Eye (tissue), 1 donor: ENCODE measurements at places on chromosomes 1 and 21.

- no peak for DNase-seq
Measured at GRCh38 chr21:41349126-41349525, 12.7 kb upstream of the MX2 start.

GRCh38 chr1:48853006-48853405 is 76.3 kb upstream of the BEND5 start:
- no peak for DNase-seq

DNA sequence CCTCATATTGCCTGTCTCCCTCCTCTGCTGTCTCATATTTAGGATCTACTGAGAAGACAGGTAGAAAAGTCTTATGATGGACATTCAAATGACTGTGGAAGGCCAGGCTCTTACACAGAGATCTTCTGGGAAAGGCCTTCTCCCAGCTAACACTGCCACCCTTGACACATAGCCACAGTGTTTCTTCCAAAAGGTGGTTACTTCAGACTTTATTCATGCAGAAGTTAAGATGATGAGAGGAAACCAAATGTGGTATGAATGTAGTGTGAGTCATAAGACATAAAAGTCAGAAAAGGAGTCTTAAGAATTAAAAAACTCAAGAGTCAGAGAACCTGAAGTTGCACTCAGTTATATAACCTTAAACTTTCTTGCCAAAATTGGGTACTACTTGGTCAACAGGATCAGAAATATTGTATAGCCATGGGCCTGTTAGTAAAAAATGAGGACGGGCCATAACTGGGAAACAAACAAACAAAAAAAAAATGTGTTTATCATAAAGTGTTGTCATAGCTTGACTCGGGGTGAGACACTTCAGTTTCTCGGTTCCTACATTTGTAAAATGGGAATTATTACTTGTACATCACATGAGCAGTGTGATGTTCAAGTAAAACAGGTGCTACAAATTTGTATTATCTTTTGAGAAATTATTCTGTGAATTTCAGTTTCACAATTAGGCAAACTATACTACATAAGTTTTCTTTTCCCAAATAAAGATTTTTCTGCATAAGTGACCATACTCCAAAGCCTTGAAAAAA is 1.2 kb upstream of the DENND1B start:
- no peak for DNase-seq

GRCh38 chr1:168164771-168165170 is 14.0 kb upstream of the TIPRL start:
- DNase-seq, result no peak

- no peak for DNase-seq
Measured at GRCh38 chr1:175877939-175878737, 134.7 kb upstream of the TNR start.

DNA sequence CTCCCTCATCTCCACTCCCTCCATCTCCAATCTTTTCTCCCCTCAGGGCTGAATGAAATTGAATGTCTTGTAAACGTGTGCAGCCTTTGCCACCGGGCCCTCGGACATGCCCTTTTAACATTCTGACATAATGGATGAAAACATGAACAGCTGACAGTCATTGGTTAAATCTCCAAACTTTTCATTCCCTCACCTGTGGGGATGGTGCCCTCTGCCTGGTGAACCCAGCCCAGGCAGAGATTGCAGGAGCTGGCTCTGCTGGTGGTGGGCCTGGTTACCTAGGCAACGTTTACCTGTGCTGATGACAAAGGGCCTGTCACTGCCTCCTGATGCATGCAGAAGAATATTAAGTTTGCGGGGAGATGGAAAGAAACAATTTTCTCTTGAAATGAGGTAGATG is 21.3 kb downstream of the ST6GALNAC3 start:
- no peak for DNase-seq

DNA sequence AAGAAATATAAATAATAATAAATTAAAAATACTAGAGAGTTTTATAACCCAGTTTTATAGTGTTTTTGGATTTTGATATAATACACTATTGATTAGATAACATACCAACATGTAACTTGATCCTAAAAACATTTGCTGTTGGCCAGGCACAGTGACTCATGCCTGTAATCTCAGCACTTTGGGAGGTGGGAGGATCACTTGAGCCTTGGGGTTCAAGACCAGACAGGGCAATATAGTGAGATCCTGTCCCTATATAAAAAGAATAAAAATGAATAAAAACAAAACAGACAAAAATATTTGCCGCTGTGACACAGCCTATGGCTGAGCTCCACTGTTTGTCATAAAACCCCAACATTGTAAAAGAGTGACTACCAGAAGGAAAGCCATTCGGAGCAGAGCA is 26.1 kb downstream of the VPS13D start:
- DNase-seq, result no peak

GRCh38 chr1:903305-903704 is 20.4 kb upstream of the SAMD11 start:
- DNase-seq, result no peak

DNA sequence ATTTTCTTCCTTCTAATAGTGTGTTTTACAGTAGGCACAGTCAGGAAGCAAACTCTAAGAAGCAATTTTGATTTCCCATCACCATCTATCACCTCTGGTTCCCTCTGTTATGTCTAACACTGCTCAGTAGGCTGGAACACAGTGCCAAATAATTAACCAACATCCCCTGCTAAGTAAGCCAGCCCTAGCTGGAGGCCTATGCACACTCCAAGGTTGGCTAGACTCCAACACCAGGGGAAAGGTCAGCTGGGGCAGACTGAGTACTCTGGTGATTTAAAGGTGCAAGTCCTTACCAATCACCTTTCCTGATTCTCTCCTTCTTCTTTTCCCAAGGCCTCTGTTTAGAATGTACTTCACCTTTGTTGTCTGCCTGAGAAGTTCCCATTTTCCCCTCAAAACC is 46.5 kb upstream of the BEND5 start:
- DNase-seq, result no peak

DNA sequence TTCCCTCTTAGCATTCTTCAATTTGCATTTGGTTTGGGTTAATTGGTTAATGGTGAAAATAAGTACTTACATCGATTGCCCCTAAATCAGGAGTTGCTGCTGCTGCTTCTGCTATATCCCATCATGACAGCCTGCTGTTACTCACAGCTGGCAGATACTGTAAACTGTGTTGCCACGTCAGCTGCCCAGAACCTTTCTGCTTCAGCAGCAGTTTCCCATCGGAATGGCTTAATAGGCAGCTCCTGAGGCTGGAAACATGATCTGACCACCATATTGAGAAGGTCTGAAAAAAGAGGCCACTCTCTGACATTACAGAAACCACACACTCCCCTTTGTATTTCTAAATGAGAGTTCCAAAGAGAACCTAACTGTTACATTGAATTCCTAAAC is 14.3 kb upstream of the SEC16B start:
- peak; percentile 89 for DNase-seq

DNA sequence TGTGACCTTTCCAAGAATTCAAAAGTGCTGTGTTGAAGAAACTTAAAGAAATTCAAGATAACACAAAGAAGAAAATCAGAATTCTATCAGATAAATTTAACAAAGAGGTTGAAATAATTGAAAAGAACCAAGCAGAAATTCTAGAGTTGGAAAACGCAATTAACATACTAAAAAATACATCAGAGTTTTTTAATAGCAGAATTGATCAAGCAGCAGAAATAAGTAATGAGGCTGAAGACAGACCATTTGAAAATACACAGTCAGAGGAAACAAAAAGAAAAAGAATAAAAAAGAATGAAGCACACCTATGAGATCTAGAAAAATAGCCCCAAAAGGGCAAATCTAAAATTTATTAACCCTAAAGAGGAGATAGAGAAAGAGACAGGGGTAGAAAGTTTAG is 218.1 kb upstream of the KAZN start:
- no peak for DNase-seq

DNA sequence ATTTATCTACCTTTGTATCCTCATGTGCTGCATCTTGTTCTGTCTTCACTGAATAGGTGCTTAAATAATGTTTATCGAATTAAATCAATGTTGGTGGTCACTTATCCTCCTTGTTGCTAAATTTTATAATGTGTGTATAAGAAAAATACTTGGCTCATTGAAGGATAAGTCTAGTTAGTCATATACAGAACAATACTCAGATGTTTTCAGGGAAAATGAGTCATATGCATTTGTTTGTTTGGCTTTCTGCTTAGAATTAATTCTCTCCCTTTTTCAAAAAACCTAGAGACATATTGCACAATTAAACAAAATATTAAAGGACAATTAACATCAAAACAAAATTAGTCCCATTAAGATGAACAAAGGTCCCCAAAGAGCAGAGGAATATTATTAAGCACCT is 89.0 kb downstream of the UBE2U start:
- no peak for DNase-seq

- no peak for DNase-seq
Measured at GRCh38 chr1:147892216-147892615, 10.4 kb upstream of the GJA8 start.

GRCh38 chr1:184027826-184028695 is 9.5 kb downstream of the COLGALT2 start:
- DNase-seq, result peak; percentile 79
